ENCODE measurements at places on chromosomes 2 and 18.

- no peak for DNase-seq
Observed at GRCh38 chr2:239943571-239943970, 81.6 kb downstream of the NDUFA10 start.

DNA sequence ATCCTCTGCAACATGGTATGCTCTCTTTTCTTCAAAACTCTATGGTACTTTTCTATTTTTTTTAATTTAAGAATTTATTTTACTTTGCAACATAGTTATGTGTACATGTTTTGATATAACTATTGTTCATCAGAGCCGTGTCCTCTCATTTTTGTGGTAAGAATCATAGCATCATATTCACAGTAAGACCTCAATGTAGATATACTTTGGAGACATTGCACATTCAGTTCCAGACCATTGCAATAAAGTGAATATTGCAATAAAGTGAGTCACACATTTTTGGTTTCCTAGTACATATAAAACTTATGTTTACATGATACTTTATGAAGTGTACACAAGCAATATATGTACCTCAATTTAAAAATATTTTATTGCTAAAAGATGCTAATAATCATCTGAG, 22.7 kb upstream of the LINC00305 start:
- DNase-seq = no peak

GRCh38 chr2:29821591-29821990, 99.8 kb downstream of the ALK start:
- no peak for DNase-seq

DNA sequence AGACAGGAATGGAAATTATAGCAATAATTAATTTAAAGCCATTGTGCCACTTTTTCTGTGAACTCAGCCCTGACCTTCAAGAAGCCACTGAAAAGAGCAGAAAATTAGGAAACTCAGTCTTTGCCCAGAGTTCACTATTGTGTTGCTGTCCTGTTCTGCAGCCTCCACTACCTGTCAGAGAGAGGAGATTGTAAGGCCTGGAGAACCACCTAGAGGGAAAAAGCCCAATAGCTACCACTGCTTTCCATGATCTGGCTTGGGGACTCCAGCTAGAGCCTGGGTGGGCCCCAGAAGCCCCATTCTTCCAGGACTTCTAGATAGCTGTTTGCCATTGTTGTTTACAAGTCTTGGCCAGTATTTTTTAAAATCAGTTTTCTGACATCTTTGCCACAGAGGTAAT, 176.1 kb upstream of the KLF7 start:
- no peak for DNase-seq

DNA sequence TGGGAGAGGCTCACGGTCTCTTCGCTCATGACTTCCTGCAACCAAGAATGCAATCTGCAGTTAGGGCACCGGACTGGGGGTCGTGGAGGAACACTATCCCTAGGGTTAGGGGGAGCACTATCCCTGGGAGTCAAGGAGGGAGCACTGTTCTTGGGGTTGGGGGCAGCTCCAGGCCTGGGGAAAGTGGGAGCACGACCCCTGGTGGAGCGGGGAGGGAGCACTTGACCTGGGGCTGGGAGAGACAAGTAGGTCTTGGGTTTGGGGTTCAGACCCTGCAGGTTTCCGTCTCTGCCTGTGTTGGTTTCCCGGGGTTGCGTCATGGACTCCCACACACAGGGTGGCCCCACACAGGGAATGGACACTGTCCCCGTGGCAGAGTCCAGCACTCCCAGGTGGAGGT, 133.6 kb downstream of the TPO start:
- no peak for DNase-seq

DNA sequence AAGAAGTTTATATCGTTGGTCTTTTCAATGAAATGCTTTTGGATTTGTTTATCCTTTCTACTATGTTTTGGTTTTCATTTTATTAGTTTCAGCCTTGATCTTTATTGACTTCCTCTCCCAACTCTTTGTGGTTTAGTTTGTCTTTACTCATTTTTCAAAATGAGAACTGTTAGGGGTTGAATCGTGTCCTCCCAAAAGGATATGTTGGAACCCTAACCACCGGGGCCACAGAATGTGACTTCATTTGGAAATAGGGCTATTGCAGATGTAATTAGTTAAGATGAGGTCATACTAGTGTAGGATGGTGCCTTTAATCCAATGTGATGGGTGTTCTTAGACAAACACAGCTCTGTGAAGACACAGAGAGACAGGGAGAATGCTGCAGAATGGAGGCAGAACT, 60.4 kb upstream of the IL1R2 start:
- no peak for DNase-seq

- DNase-seq = no peak
Observed at GRCh38 chr2:118014492-118014824, 588 bp upstream of the CCDC93 start.

GRCh38 chr18:14776801-14777200, 28.8 kb downstream of the ANKRD30B start:
- no peak for DNase-seq

DNA sequence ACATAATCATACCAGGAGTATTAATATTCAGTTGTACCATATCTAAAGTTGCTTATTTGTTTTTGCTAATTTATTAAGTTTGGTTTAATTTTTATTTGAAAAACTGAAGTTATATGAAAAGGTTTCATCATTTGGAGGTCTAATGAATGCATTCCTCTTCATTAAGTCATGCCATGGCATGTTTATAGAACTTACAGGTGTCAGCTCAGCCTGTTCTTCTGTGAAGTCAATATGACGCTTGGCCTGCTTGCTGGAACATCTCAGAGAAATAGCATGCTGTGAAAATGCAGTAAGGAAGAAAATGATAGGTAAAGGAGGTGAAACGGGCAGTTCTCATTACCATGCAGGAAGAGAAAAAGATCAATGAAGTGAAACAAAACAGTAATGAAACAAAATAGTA, 58.2 kb downstream of the RAPH1 start:
- no peak for DNase-seq

DNA sequence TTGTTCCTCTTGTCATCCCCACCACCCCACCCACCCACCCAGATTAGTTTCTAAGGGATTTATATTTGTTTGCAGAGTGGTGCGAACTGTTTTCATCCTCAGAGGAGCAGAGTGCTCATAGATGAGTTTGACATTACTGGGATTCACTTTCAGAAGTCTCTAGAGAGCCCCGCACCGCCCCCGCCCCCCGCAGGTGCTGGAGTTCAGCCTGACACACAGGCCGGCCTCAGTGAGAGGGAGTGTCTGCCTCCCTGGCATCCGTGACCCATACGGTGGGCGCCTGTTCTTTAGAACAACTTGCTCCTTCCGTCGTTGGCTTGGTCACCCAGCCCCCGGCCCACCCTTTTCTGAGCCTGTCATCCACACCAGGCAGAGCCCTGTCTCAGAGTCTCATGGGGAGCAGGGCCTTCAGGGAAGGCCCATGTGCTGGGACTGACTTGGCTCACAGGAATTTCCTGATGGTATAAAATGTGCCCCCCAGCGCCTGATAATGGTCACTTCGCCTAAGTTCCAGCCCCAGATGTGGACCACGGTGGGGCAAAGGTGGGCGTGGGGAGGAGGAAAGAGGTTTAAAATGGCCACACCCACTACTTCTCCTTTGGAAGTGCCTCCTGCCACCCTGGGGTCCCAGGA, 44.3 kb downstream of the HPCAL1 start:
- DNase-seq = no peak

DNA sequence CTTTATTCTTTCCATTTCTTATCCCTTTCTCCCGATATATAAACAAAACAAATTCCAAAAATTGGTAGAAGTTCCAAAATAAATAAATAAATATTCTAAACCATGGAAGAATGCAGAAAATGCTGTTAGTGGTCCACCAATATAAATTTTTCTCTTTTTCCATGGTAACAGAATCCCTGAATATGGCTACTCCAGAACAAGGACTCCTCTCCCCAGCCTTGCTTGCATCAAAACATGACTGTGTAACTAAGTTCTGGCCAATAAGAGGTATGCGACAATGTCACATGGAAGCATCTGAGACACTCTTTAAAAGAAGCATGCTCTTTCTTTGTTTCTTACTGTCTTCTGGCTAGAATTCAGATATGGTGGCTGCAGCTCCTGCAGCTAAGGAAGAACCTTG, 325.1 kb upstream of the TANK start:
- DNase-seq = no peak

DNA sequence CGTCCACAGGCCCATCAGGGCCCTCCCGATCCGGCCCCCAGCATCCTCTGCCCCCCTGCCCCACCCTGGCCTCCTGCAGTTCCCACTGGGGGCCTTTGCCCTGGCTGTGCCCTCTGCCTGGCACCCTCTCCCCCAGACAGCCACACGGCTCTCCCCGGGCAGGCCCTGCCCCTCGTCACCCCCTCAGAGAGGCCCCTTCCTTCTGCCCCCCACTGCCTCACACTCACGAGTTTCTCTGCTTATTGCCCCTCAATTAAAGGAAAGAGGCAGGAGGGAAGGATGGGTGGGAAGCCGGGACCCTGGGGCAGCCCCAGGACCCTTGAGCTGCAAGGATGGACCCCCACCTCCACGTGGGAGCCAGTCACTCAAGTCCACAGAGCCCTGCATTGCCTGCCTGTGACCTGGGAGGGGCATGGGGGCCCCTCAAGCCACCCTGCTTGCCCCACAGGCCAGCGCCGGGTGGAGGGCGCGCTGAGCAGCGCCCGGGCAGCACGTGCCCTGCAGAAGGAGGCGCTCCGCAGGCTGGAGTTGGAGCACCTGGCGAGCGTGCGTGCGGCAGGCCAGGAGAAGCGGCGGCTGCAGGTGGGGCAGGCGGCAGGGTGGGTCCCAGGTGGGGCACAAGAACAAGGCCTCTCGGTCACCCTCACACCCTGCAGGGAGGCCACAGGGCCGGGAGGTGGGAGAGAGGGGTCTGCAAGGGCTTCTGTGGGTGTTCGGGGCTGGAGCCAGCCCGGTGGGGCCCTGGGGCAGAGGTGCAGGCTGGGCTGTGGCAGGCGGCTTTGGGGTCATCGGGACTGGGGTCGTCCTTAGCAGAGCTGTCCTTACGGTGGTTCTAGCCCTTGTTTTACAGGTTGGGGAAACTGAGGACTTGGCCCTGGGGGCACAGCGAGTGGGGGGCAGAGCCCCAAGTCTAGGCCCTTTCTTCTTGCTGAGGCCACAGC, 30.5 kb upstream of the SNED1 start:
- no peak for DNase-seq

DNA sequence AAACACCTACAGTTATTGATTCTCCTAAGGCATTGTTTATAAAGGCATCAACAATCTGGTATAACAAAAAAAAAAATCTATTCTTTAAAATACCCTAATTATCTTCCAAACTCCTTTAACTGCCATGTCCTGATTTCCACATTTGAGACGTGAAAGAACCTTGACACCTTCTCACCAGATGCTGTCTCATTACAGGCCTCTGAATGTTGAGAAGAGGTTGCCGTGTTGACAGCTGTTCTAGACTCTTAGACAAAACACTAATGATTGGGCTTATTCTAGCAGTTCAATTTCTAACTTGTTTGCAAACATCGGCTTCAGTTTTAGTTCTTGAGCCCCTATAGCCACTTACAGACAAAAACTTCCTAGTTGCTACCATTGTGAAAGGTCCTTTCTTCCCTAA, 988.8 kb downstream of the LRP1B start:
- no peak for DNase-seq

DNA sequence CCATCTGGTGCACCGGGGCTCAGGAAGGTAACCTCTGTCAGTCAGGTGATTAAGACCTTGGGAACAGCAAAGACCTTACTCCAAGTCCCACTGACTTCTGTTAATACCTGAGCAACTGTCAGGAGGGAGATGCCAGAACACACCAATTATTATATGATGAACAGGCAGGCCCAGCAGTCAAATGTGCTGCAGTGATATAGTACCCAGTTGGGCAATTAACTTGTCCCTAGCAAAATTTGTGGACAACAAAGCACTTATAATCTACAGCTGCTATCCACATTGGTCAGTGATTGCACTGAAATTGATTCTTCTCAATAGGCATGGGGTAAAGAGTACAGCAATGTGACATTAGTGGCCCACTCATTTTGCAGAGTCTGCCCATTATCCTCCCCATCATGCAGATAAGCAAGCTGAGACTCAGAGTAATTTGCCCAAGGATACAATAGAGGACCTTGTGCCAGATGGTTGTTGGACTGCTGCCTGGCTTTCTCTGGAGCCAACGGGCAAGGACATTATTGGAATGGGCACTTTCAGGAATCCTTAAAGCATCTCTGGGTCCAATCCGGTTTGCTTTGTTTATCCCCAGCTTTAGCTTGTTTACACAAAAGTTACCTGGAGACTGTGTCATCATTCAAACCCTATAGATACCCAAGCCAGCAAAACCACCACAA, 147.6 kb downstream of the CCBE1 start:
- no peak for DNase-seq

DNA sequence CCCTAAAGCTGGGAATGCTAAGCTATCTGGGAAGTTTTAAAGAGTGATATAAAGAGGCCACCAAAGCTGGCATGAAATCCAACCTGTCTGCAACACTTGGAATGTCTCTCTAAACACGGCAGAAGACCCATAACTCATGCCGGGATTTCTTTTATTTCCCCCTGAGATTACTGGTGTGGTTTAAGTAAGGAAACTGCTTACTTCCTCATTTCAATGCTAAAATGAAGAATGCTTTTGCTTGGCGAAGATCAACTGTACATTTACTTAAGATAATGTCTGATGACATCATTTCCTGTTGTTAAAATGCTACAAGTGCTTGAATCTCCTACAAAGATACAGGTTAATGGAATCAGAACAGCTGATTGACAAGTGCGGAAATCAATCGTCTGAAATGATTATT, 353.8 kb upstream of the SALL3 start:
- no peak for DNase-seq
